Endodermal cell (in vitro differentiated cells): ENCODE measurements at places on chromosomes 1 and 21. TPM values are rescaled to one million over a fixed set of nuclear protein-coding genes. Genes with fewer than 3 reads are reported as not detected.

DNA sequence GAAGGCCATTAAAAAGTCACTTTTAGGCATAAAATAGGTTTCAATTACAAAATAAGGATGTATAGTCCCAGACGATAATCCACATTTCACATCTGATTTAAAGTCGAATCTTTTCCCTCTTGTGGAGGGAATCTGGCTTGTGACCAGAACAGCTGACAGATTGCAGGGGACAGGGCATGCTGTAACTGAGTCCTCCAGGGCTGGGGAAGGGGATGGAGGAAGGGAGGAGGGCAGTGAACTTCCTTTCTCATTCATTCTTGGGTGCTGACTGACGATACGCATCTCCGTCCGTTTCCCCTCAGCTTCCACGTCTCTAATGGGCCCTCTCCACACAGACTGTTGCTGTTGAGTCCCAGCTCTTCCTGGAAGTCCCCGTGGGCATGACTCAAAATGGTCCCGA, 108.1 kb upstream of the CSF3R start:
- no peaks in the 10 kb centered on the region for H3K27me3 ChIP-seq
- H3K27ac ChIP-seq = no peak overlapping the region
- H3K4me3 ChIP-seq = no peak overlapping the region
- no peaks in the 10 kb centered on the region for H3K36me3 ChIP-seq
- DNase-seq = no peak

- H3K4me1 ChIP-seq = peaks cover 2% of the 10 kb centered on the region
- H3K27me3 ChIP-seq = no peaks in the 10 kb centered on the region
- no peak for DNase-seq
Observed at GRCh38 chr1:203764105-203765028, 616 bp upstream of the LAX1 start.

GRCh38 chr1:167659881-167660280, 29.8 kb downstream of the RCSD1 start:
- no peak for DNase-seq
- H3K36me3 ChIP-seq = no peaks in the 10 kb centered on the region
- H3K4me1 ChIP-seq = peaks cover 5% of the 10 kb centered on the region
- H3K27ac ChIP-seq = no peak overlapping the region
- no peaks in the 10 kb centered on the region for H3K27me3 ChIP-seq
- H3K4me3 ChIP-seq = no peak overlapping the region

DNA sequence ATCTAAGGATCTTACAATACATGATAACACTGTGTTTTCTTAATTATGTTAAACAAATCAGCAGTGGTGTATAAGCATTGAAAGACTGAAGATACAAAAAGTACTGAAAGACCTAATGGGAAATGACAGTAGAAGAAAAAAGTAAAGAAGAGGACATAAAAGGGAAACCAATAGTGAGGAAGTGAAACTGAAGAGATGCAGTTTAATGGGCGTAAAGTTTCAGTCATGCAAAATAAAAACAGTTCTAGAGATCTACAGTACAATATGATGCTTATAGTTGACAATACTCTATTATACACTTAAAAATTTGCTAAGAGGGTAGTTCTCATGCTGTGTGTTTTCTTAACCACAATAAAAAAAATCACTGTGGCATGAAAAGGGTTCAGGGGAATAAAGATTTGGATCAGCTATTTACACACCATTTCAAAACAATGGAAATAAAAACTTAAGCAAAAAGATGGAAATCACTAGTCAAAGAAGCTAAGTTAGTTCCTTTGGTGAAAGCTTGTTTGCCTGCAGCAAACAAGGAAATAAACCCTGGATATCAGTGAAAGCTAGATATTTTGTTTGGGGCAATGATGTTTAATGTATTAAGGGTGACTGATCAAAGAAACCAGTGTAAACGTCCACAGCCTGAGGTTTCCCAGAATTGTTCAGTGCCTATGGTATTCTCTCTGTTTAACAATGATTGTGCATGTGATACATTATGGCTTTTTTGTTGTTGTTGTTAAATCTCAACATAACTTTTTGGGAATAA, 1160.8 kb upstream of the ADGRL2 start:
- no peak for DNase-seq
- no peak overlapping the region for H3K27ac ChIP-seq
- H3K4me1 ChIP-seq = no peaks in the 10 kb centered on the region
- no peaks in the 10 kb centered on the region for H3K36me3 ChIP-seq
- H3K27me3 ChIP-seq = no peaks in the 10 kb centered on the region
- no peak overlapping the region for H3K4me3 ChIP-seq

CD1B gene
- not detected in 3 replicates for total RNA-seq

DNA sequence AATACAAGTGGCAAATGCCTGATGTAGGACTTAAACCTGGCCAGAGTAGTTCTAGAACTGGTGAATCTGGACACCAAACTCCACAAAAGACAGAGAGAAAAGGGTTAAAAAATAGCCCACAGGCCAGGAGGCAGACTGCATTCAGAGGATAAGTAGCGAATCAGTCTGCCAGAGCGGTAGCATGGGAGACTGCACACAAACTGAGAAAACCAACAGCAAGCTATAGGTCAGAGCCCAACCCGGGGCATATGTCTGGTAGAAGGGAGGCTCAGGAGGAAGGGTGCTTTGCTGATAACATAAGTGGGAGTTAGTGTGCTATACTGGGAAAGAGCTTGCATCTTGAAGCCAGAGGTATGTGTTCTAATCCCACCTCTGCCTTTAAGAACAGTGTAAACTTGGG, 4.0 kb downstream of the LRRC53 start:
- no peak overlapping the region for H3K27ac ChIP-seq
- DNase-seq = no peak
- no peak overlapping the region for H3K4me3 ChIP-seq
